ENCODE measurements at places on chromosomes 1 and 21.

DNA sequence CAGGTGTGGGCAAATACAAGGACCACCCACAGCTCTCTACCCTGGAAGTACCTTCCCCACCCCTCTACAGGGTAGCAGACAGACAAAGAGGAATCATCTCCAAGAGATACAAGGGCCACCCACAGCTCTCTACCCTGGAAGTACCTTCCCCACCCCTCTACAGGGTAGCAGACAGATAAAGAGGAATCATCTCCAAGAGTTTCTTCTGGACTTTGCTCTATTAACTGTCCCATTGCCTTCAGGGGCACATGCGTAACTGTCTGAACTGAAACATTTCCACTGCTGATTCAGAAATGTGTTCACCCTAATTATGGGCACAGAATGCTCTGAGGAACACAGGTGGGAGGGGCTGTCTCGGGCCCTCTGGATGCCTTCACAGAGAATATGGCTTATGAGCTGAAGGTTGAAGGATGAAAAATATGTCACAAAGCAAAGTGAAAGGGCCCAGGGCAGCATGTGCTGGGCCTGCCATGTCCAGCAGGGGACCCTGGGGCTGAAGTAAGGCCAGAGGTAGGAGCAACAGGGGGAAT, 43.9 kb downstream of the ZNF281 start:
- DNase-seq, result no peak

- DNase-seq, result no peak
These were observed 4.7 kb downstream of the SLC1A7 start for GRCh38 chr1:53137729-53138128.

- DNase-seq, result no peak
These were observed 1.6 kb upstream of the PLEKHA6 start for GRCh38 chr1:204361341-204361771.

GRCh38 chr21:34345091-34345871, 18.5 kb upstream of the KCNE2 start:
- DNase-seq, result no peak

- DNase-seq, result no peak
These were observed 5.9 kb downstream of the TRAPPC3 start for GRCh38 chr1:36143424-36143823.

DNA sequence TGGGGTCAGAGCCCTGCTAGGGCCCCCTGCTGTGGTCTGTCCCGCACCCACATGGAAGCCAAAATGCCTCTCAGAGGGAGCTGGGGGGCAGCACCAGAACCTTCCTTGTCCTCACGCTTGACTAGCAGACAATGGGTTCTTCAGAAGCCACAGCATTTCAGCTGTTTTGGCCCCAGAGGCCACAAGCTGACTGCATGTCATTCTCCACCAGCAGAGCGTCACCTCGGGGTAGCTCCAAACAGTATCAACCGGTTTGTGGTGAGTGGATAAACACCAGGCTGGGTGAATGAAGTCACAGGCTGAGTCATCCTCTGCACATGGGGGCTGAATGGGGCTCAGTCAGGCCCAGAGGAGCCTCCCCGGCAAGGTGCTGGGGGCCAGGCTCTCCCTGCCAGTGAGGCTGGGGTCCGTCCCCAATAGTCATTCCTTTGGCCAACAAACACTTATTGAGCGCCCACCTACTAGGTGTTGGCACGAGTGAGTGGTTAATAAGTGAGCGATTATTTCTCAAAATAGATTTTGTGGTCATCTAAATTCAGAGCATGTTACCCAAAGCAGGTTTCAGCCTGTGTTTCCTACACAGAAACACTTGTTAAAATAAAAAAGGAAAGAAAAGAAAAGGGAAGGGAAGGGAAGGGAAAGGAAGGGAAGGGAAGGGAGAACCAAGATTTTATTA, 9.1 kb downstream of the OLIG1 start:
- DNase-seq, result peak; percentile 98

GRCh38 chr1:23196627-23197328, 20.5 kb downstream of the HTR1D start:
- DNase-seq, result no peak

DNA sequence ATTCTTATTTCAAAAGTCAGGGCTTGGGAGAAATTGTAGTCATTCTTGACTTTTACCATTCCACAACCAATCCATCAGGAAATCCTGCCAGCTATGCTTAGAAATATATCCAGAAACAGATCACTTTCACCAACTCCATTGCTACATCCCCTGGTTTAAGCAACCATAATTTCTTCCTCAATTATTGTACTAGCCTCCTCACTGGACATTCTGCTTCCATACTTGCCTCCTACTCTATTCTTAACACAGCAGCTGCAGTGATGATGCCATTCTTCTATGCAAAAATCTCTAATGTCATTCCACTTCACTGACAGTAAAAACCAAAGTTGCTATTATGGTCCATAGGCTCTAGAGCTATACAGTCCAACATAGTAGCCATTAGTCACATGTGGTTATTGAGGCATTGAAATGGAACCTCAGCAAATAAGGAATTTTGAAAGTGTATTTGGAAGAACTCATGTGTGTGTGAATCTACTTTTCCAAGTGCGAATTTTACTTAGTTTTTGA, 110.7 kb upstream of the KIAA0040 start:
- DNase-seq, result no peak

- no peak for DNase-seq
These were observed 125.4 kb downstream of the EDEM3 start for GRCh38 chr1:184629266-184629665.

GRCh38 chr21:26167593-26167992, 3.0 kb downstream of the APP start:
- no peak for DNase-seq

DNA sequence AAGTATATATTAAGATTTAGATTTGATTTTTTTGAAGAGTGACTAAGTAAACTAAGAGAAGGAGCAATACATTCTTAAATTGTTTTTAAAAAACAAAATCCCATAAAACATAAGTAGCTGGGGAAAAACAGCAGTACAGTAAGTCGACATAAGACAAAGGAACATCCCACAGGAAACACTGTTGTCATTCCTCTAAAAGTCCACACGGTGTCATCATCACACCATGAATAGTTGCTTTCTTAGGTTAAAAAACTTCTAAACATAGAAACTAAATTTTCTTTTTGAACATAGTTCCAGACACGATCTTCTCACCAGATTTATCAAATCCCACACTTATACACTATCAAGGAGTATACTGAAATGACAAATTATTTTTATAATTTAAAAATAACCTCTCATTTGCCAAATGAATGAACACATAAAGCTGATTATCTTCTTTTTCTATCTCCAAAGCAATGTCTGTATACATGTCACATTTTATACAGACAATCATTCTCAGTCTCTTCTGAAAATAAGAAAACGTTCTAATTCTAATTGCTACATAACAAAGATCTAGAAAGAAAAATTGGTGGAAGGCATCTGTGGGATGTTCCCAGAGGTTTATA, 15.8 kb downstream of the ODF2L start:
- DNase-seq, result peak; percentile 67

DNA sequence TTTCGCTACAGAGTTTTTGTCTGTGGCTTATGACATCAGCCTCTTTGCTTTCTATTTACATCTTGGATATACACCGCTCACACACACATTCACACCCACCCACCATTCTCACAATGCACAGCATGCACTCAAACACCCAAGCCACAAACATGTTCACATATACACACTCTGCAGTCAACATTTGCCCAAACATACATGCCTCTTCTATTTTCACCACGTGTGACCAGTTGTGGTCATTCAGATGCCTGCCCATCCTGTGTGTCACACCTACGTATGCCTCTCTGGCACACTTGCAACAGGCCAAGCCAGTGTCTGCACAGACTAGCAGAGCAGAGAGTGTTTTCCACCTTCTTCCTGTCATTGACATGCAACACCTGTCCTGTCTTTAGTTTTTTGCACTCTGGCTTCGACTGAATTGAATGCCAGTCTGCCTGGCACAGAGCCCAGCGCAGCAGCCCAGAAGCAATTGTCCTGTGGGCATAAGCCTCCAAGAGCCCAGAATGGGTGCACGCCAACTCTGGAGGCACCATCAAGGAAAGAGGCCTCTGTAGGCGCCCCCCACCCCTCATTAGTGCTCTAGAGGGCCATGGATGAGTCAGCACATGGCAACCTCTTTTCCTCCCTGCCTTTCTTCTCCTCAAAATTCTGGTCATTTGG, 37.7 kb upstream of the LRRN2 start:
- peak; percentile 66 for DNase-seq

DNA sequence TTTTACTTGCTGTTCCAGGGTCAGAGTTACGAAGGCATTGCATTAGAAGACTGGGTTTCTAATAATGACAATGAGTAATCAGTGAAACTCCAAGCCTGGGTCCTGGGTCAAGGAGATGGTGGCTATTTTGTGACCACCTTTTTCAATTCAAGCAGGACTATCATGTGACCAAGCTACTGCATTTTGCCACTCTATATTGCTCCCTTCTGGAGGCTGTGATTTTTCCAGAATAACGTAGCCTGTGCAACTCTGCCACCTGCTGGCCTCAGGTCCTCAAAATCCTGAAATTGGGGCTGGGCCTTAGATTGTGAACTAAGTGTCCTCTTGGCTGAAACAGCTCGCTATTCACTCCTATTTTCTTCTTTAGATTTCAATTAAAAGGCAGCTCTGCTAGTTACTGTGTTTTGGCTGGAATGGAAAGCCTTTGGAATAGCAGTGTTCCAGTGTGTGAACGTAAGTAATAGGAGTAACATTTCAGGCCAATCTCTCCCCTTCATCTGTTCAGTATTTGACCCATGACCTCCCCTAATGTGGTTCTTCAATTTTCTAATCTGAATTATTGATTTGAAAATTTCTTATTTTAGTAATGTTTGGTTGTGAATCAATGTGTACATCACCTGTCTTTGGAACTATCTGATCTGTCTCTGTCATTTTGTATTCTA, 52.9 kb upstream of the CD46 start:
- DNase-seq, result peak; percentile 70

DNA sequence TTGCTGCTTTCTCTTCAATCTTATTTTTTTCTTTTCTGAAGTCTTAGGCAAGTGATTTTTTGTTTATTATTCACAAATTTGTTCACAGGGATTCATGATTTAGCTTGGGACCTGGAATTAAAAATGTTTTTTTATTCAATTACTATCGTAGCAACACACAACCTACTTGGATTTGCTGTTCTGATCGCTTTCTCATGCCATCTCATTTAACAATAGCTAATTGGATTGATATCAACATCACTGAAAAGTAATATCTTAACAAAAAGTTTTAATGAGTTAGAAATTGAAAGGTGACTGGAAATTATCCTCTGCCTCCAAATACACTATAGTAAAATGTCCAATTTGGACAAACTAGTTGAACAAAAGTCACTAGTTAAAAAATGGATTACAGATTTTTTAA, 32.4 kb downstream of the MAP3K21 start:
- no peak for DNase-seq

DNA sequence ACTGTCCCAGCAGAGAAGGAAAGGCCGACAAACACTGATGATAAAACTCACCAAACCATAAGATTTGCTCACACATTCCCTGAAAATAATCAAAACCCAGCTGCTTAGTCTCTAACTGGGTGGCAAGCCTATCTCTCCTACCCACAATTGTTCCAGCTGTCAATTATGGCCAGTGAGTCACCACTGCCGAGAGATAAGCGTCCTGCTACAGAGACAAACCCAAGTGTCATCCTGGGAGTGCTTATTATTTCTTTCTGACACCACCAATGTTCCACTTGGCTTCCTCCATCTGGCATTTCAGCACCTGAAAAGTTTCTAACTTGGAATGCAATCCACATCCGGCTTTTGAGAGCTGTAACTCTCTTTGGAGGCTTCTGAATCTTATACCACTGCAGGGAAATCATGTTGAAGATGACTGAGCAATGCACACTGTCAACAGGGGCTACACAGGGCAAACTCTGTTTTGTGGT, 51.5 kb upstream of the VAV3 start:
- DNase-seq, result no peak

DNA sequence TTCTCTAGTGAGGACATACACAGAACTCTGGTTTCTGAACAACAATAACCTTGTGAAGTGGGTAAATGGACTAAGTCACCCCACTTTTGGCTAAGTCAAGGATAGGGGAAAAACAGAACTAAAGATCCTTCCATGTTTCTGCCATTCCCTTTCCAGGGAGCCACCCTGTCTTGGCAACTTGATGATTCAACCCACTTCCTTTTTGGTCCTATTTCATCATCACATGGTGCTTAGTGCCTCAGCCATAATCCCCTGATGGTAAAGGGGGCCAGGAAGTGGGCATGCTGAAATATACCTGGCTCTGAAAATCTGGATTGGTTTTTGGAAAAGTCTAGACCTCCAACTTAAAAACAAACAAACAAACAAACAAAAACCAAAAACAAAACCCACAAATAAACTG, 206.4 kb upstream of the FOXD3 start:
- no peak for DNase-seq

DNA sequence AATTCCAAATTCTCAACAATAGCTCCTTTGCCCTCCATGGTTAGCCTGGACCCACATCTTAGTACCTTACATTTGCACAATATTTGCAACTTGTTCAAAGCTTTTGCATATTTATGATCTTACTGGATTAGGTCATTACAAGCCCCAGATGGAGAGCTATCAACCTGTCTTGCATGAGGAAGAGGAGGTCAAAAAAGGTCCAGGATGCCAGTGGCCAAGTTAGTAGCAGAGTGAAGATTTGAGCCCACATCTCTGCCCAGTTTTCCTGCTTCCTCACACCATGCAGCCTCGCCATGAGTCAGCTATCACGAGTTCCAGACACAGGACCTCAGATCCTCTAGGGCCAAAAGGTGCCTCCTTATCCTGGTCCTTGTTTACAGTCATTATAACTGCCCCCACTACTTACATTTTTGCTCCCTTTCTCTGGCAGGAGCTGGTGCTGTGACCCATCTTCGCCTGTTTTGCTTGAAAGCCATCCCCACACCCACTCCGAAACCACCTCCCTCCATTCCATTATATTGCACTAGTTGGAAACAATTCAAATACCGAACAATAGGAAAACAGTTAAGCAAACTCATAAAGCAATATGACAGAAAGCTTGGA, 5.0 kb upstream of the AHCYL1 start:
- no peak for DNase-seq

DNA sequence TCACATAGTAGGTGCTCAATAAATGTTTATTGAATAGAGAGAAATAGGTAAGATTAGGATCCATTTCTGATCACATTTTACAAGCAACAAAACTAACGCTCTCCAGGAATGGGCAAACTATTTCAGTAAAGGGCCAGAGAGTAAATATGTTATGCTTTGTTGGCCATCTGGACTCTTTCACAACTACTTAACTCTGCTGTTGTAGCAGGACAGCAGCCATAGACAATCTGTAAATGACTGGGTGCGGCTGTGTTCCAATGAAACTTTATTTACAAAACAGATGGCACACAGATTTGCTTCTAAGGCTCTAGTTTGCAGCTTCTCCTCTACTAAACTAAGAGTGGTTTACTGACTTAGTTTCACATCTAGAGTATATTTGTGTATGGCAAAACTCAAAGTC, 83.0 kb upstream of the BACH1 start:
- DNase-seq, result no peak

- DNase-seq, result no peak
These were observed 26.3 kb upstream of the DISP1 start for GRCh38 chr1:222788402-222789156.

DNA sequence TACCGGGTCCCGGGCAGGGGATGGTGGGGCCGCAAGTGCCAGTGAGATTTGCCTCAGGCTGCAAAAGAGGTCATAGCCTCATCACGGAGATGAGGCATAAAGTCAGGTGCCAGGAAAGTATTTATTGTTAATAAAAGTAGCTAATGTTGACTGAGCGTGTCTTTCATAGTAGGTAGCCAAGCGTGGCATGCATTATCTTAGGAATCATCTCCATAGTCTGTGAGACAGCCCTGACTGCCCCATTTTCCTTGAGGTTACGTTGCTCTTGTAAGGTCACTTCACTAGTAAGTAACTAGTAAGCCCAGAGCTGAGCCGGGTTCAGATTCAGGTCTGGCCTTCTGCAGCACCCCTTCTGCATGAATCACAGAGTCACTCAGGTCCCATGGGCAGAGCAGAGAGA, 174.2 kb downstream of the CAMTA1 start:
- no peak for DNase-seq

Measured in globus pallidus (tissue), 1 donor.